RKO (cell line): ENCODE measurements at places on chromosomes 3 and 15.

DNA sequence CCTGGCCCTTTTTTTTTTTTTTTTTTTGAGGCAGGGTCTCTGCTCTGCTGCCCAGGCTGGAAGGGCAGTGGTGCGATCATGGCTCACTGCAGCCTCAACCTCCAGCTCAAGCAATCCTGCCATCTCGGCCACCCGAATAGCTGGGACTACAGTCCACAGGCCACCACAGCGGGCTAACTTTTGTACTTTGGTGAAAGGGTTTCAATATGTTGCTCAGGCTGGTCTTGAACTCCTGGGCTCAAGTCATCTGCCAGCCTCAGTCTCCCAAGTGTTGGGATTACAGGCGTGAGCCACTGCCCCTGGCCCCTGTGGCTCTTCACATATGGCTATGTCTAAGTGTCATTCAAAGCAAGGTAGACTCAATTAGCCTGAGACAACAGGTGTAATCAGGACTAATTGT is 8.8 kb upstream of the DPPA2 start:
- no peak for DNase-seq

DNA sequence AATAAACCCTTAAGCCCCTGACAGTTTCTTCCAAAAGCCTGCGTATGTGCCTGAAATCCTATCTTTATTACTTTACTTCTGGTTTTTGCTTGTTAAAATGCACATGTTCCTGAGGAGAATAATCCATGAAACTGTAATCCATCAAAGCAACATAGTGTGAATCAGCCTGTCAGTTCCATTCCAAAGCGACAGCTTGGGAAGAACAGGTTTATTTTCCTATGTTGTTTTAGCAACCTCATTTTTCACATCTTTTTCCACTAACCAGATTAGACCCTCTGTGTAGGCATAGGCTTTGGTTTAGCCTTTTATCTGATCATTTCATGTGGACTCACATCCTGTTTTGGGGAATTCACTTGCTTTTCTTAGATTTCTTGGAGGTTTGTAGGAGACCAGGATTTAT is 988.0 kb downstream of the SQOR start:
- DNase-seq: no peak

DNA sequence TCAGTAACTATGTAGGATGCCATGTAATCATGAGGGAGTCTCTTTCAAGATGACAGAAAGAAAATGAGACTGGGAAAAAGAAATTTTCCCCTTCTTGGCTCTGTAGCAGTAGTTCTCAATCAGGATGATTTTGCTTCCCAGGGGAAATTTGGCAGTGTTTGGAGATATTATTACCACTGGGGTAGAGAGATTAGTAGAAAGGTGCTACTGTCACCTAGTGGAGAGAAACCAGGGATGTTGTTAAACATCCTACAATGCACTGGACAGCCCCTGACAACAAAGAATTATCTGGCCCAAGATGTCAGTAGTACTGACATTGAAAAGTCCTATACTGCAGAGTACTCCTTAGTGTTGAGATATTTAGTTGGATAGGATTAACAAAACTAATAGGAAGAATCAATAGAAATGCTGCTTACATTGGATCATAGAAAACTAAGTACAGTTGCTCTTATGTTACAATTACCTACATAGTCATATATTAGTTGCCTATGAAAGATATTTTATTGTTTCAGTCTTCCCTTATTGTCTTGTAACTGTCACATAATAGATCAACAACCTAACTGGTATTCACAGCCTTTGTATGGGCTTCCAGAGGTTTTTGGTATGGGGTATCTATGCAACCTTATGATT is 433.3 kb downstream of the RAP2B start:
- DNase-seq: peak; percentile 61

- DNase-seq: no peak
Observed at GRCh38 chr3:112360561-112360960, 27.6 kb downstream of the CD200 start.

- DNase-seq: peak; percentile 62
Observed at GRCh38 chr3:188037195-188037718, 116.7 kb upstream of the LPP start.

DNA sequence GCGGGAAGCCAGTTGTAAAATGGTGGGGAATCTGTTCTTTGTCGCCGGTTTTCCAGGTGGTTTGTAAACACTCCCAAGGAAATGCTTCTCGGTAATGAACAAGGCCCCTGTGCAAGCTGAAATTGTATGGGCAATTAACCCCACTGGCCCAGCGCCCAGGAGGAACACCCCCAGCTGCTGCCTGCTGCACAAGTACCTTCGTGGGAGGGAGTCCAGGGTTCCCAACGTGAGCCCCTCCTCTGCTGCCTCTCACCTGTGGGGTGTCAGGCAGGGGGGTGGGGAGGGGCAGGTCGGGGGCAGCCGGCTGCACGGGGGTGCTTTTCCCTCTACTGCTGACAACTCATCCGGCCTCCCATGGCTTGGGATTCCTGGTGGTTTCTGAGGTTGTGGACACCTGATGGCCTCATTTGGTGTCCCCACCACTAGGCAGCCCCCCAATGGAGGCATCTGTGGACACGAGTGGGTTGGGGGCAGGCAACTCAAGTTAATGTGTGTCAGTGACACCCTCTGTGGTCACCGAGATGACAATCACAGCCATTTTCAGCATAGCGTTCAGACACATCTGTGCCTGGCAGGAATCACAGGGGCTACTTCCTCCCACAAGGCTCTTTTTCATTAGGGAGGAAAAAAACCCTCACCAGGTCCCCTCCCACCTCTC is 35.6 kb upstream of the PRR23E start:
- DNase-seq: no peak

GRCh38 chr15:83444936-83445335 is 2.2 kb upstream of the SH3GL3 start:
- no peak for DNase-seq

- DNase-seq: peak; percentile 80
Observed at GRCh38 chr3:44509393-44509921, 32.0 kb upstream of the ZNF445 start.

DNA sequence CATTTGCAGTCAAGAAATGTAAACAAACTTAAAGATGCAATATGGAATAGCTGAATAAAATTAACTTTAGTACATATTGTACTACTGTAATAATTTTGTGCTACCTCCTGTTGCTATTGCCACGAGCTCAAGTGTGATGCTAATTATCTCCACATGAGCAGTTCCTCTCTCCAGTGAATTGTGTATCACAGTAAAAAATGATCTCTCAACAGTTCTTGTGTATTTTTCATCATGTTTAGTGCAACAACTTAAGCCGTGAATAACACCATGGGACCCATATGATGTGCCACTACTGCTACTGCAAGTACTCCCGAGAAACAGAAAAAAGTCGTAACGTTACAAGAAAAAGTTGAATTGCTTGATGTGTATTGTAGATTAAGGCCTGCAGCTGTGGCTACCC is 12.4 kb downstream of the RIOX2 start:
- no peak for DNase-seq

- no peak for DNase-seq
Observed at GRCh38 chr15:92661956-92662355, 6.4 kb upstream of the FAM174B start.

- no peak for DNase-seq
Observed at GRCh38 chr15:39362821-39363561, 217.9 kb upstream of the THBS1 start.

- DNase-seq: peak; percentile 53
Observed at GRCh38 chr15:75347222-75348033, 589 bp downstream of the NEIL1 start.

DNA sequence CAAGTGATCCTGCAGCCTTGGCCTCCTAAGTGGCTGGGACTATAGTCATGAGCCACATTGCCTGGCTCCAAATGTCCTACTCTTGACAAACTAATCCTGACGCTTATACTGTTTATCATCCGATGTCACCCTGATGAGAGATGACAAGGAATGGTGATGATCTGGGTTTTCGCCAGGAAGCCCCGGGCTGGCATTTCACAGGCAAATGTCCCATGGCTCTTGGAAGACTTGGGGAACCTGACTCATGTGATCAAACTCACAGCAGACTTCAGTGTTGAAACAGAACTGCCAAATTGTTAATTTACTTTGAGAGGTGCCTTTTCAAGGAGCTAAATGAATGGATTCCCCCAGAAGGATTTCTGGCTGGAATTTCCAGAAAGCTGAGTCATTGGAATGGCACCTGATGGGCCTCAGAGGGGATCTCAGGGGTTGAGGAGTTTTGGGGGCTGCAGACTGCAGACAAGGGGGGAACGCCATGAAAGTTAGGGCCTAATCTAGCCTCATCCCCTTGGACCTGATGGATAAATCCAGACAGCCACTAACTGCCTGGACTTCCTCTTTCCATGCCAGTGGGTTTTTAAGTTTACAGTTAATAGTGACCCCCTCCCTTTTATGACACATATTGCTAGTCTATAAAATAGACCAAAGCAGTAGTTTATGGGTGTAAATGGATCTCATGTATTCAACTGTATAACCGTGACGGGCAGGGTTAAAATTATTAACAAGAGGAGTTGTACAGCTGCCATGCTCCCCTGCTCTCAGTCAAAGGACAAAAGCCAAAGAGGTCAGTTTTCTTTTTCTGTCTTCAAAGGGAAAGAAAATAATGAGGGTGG is 146.6 kb downstream of the CHSY1 start:
- no peak for DNase-seq

- no peak for DNase-seq
Observed at GRCh38 chr15:50911001-50911400, 2.5 kb downstream of the AP4E1 start.

DNA sequence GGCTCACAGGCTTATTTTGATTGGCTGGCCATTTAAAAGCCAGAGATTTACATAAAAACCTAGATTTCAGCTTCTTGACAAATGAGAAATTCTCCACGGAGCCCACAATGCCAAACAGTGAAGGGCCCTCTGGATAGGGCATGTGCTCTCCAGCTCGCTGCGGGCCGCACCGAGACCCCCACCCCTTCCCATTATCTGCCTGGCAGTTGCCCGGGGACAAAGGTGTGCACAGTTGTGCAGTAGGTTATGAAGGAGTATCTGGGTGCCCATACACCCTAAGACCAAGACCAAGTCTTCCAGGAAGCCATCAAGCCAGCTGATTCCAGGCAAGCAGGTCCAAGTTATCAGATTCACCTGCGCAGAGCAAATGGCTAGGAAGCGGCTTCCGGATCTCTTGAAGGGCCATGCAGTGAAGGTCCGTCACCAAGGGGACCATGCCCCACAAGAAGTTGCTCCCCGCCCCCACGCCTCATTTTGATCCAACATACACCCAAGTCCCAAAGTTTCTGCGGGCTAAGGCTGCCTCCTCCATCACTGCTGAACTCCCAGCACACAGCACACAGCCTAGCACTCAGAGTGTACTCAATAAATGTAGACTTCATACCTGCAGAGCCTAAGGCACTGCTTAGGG is 1.3 kb downstream of the MRPS25 start:
- DNase-seq: no peak

- DNase-seq: no peak
Observed at GRCh38 chr15:81157195-81157938, 23.3 kb downstream of the CFAP161 start.

GRCh38 chr15:51044037-51044727 is 50.5 kb downstream of the TNFAIP8L3 start:
- no peak for DNase-seq

GRCh38 chr3:140708815-140709214 is 31.0 kb downstream of the TRIM42 start:
- DNase-seq: no peak

DNA sequence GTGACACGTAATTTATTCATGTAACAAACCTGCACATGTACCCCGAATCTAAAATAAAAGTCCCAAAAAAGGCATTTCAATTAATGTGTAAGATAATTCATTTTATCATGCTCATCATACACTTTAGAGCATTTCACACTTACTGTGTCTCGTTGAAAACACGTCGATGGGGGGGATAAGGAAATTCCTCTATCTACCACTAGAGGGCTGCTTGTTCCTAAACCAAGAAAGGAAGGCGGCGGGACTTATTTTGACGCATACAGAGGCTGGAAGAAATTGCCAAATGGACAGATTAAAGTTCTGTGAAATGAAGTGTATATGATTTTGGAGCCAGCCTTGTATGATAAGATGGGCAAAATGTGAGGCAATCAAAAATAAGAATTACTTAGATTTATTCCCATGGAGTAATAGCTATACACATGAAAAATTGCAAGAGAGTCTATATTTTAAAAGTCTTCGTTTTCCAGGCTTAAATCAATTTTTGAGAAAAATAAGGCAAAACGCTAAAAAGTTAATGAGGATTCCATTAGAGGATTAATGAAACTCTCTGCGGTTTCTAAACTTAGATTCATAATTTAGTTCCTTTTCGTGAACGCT is 346.8 kb downstream of the CNTN3 start:
- peak; percentile 74 for DNase-seq

GRCh38 chr3:4807381-4808280 is 171.6 kb upstream of the BHLHE40 start:
- no peak for DNase-seq

- no peak for DNase-seq
Observed at GRCh38 chr15:49989498-49989897, 129.5 kb downstream of the ATP8B4 start.

GRCh38 chr15:62320259-62320658 is 155.2 kb upstream of the C2CD4B start:
- DNase-seq: no peak

DNA sequence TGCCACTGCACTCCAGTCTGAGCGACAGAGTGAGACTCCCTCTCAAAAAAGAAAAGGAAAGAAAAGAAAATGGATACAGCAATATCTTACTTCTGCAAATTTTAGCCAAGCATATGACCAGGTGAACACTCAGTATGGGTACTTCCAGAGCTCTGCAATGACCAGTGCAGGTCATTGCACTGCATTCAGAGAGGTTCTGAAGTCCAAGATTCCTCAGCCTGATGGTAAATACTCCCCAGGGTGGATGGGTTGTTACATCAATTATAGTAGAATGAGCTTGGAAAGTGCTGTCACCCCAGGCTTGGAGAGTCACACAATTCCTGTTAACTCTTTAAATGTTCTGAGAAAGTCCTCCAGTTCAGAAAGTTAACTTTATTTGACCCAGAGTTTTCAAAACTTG is 103.7 kb downstream of the RPLP1 start:
- DNase-seq: no peak

DNA sequence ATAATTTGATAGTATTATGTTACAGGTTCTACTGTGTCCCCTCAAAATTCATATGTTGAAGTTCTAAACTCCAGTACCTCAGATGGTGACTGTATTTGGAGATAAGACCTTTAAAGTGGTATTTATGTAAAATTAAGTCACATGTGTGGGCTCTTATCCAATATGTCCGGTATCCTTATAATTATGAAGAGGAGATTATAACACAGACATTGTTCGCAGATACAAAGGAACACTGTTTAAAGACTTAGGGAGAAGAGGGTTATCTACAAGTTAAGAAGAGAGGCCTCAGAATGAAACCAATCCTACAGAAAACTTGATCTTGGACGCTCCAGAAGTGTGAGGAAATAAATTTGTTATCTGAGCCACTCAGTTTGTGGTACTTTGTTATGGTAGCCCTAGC is 50.9 kb downstream of the DPH6 start:
- no peak for DNase-seq
